MCF 10A (cell line): ENCODE measurements at places on chromosomes 12 and 14. TPM values are rescaled to one million over a fixed set of nuclear protein-coding genes. Genes with fewer than 3 reads are reported as not detected.
A peak's percentile ranks its signal among the peaks of the same experiment; 100 is the strongest.

ARF6 gene
- 111 and 112 TPM in 2 replicates for total RNA-seq

SOAT2 gene
- total RNA-seq: not detected in 2 replicates

NPAS3 gene
- total RNA-seq: 0.35 and 0.79 TPM in 2 replicates

TMEM260 gene
- total RNA-seq: 19.8 and 20.8 TPM in 2 replicates

DCN gene
- 33.1 and 46.5 TPM in 2 replicates for total RNA-seq

BHLHE41 gene
- total RNA-seq: 1.1 and 3.4 TPM in 2 replicates

PGF gene
- 1.3 and 2.1 TPM in 2 replicates for total RNA-seq

DNA sequence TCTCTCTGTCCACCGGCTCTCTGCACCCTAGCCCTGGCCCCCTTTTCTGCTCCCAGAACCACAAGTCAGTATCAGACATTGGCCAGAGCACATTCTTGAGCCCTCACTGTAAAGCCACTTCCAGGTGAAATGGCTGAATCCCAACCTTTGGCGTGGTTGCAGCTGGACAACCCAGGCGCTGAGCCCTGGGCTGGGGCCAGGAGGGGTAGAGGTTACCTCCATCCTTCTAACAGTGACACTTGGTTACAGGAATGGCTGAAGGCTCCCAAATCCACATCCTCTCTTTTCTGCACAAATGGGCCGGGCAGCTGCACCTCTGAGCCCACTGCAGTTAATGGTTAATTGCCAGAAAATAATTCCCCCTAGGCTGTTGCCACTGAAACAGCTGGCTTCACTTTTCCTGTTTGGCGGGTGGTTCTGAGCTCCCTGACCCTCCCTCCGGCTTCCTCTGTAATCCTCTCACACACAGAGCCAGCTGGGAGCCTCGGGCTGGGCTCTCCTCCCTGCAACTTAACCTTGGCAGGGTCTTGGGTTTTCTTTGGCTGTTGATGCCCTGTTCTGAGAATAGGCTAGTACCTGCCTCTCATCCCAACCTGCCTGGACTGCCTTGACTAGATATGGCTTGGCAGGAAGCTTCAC lies 44.1 kb downstream of the TSPAN11 start:
- H3K36me3 ChIP-seq: no peaks in the 10 kb centered on the region
- H3K4me1 ChIP-seq: no peaks in the 10 kb centered on the region
- no peak overlapping the region for H3K4me3 ChIP-seq
- no peak overlapping the region for H3K27ac ChIP-seq
- peak; percentile 13 for DNase-seq

GRCh38 chr14:101773378-101773777 lies 11.9 kb downstream of the PPP2R5C start:
- no peaks in the 10 kb centered on the region for H3K27me3 ChIP-seq
- H3K4me1 ChIP-seq: peaks cover 14% of the 10 kb centered on the region
- peaks cover 4% of the 10 kb centered on the region for H3K36me3 ChIP-seq
- no peak for DNase-seq

DNA sequence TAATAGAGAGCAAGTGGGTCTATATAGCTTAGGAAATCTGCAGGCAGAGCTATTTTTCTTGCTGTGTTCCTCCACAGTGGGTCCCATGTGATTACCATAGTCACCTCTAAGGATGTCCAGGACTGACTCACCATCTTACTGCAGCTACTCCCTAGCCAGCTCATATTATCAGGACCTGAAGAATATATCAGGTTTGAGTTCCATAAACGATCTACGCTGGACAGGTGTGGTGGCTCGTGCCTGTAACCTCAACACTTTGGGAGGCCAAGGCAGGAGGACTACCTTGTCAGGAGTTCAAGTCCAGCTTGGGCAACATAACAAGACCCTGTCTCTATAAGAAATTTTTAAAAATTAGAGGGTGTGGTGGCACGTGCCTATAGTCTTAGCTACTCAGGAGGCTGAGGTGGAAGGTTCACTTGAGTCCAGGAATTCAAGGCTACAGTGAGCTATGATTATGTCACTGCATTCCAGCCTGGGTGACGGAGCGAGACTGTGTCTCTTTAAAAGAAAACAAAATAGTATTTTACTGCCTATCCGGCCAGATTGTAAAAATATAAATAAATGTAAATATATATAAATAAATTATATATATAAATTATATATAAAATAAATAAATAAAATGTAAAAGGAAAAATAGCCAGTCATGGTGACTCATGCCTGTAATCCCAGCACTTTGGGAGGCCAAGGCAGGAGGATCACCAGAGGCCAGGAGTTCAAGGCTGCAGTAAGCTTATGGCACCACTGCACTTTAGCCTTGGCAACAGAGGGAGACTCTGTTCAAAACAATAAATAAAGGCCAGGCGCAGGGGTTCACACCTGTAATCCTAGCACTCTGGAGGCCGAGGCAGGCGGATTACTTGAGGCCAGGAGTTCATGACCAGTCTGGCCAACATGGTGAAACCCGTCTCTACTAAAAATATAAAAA lies 6.9 kb upstream of the SPRYD4 start:
- H3K4me1 ChIP-seq: peaks cover 6% of the 10 kb centered on the region
- H3K36me3 ChIP-seq: peaks cover 6% of the 10 kb centered on the region
- no peak for DNase-seq
- no peak overlapping the region for H3K4me3 ChIP-seq

GRCh38 chr12:119113496-119113986 lies 65.2 kb upstream of the HSPB8 start:
- no peaks in the 10 kb centered on the region for H3K36me3 ChIP-seq
- DNase-seq: no peak
- H3K27me3 ChIP-seq: no peaks in the 10 kb centered on the region
- H3K4me1 ChIP-seq: no peaks in the 10 kb centered on the region
- H3K4me3 ChIP-seq: no peak overlapping the region

GRCh38 chr14:30312214-30312613 lies 246.7 kb upstream of the G2E3 start:
- no peak for DNase-seq
- H3K27me3 ChIP-seq: peaks cover 23% of the 10 kb centered on the region
- H3K36me3 ChIP-seq: no peaks in the 10 kb centered on the region
- H3K4me3 ChIP-seq: no peak overlapping the region

DNA sequence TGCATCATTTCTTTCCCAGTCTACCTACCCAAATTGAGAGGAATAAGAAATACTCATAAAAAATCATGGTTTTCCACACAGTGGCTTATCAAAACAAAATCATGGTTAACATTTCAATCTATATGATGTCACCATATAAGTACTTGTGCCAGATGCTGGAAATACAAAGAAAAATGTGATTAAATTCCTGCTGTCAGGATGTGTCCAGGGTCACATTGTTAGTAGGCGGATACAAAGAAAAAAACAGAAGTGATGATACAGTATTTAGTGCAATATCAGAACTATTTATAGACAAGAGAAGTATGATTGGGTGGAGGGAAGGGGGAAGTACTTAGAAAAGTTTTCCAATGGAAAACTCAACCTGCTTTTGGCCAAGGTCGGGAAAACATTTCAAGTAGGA lies 47.0 kb upstream of the OR6J1 start:
- DNase-seq: no peak
- no peak overlapping the region for H3K27ac ChIP-seq
- no peaks in the 10 kb centered on the region for H3K4me1 ChIP-seq
- H3K4me3 ChIP-seq: no peak overlapping the region

- peaks cover 29% of the 10 kb centered on the region for H3K4me1 ChIP-seq
- peak; percentile 67 for DNase-seq
- peaks cover 9% of the 10 kb centered on the region for H3K36me3 ChIP-seq
- H3K27me3 ChIP-seq: no peaks in the 10 kb centered on the region
- no peak overlapping the region for H3K4me3 ChIP-seq
Observed at GRCh38 chr14:68527329-68527851, 265.5 kb downstream of the ZFP36L1 start.

DNA sequence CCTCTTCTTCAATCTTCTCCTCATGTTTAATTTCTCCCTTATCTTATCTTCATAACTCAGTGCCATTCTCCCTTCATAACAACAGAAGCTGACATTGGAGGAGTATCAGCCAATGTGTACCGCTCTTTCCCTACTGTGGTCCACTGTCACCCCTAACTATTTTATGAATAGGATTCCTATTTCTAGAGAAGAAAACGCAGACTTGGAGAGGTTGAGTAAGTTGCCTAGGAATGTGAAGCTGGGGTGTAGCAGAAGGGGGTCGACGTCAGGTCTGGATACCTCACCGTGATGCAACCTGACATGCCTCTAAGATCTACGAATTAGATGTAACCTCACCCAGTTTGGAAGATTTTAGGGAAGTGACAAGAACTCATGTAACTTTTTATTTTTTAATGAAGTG lies 17.1 kb downstream of the LMO3 start:
- H3K4me3 ChIP-seq: no peak overlapping the region
- DNase-seq: no peak
- no peaks in the 10 kb centered on the region for H3K36me3 ChIP-seq
- peaks cover 8% of the 10 kb centered on the region for H3K4me1 ChIP-seq
- H3K27me3 ChIP-seq: no peaks in the 10 kb centered on the region
- no peak overlapping the region for H3K27ac ChIP-seq

DNA sequence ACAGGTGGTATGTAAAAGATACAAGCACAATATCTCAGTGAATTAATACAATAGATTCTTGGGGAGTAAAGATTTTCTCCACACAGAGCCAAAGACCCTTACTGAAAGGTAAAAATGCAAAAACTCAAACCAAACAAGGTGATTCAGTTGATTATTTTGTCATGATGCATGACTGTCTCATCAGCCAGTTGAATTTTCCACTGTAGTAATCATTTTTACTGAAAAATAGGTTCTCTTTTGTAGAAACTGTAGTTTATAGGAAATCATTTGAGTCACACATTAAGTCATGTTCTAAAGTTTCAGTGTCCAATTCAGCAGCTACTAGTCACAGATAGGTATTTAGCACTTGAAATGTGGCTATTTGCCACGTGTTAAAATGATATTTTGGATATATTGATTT lies 53.6 kb downstream of the PPFIA2 start:
- H3K27me3 ChIP-seq: peaks cover 23% of the 10 kb centered on the region
- H3K27ac ChIP-seq: no peak overlapping the region
- no peaks in the 10 kb centered on the region for H3K4me1 ChIP-seq
- DNase-seq: no peak
- H3K4me3 ChIP-seq: no peak overlapping the region
- no peaks in the 10 kb centered on the region for H3K36me3 ChIP-seq

GRCh38 chr14:91912035-91912434 lies 35.5 kb downstream of the FBLN5 start:
- no peaks in the 10 kb centered on the region for H3K27me3 ChIP-seq
- no peaks in the 10 kb centered on the region for H3K4me1 ChIP-seq
- peak; percentile 45 for DNase-seq
- no peak overlapping the region for H3K4me3 ChIP-seq
- H3K36me3 ChIP-seq: no peaks in the 10 kb centered on the region

DNA sequence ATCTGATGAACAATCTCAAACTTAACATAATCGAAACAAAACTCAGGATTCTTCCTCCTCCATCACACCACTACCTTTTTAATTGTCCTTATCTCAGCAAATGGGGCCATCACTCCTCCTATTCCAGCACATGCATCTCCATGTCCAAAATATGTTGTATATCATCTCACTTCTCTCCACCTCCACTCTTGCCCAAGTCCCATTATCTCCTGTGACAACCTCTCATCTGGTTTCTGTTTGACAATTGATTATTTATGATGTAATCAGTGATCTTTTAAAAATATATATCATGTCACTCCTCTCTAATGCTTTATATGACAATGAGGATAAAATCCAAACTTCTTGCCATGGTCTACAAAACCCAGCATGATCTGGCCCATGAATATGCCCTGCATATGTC lies 200.8 kb upstream of the HMGA2 start:
- no peak overlapping the region for H3K4me3 ChIP-seq
- no peaks in the 10 kb centered on the region for H3K36me3 ChIP-seq

GRCh38 chr12:96635844-96636243 lies 146.5 kb downstream of the CFAP54 start:
- H3K4me1 ChIP-seq: no peaks in the 10 kb centered on the region
- H3K4me3 ChIP-seq: no peak overlapping the region
- no peaks in the 10 kb centered on the region for H3K36me3 ChIP-seq
- H3K27ac ChIP-seq: no peak overlapping the region
- DNase-seq: peak; percentile 12

DNA sequence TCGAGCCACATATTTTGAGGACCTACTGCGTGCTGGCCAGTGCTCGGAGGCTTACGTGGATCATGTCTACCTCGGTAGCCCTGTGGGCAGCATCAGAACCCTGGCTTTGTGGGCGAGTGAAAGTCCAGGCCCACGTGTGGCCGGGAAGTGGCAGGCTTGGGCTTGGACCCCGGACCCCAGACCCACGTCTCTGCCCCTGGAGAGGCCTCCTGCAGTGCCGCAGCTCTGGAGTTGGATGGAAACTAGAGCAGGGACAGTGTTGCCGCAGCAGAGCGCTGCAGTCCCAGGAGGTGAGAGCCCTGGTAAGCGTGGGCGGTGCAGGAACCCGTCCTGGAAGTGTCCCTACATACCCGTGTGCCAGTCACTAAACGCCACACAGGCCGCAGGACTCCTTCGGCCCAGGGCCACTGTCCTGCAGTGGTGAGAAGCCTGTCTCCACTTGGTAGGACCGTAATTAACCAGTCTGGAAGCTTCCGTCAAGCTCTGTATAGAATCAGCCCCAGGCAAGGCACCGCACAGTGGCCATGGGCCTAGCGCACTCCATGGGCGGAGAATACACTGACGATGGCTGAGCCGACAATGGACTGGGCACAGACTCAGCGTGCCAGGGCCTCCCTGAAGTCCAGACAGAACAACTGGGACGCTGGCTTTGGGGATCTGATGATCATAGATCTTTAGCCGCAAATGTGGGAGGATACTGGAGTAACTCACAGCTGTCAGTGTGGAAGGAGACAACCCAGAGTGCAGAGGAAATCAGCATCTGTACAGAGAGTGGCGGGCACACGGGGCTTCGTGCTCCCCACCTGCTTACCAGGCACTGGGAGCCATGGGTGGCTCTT lies 219.5 kb downstream of the KIF26A start:
- no peak for DNase-seq
- no peaks in the 10 kb centered on the region for H3K36me3 ChIP-seq
- no peaks in the 10 kb centered on the region for H3K4me1 ChIP-seq
- H3K4me3 ChIP-seq: no peak overlapping the region
- H3K27ac ChIP-seq: no peak overlapping the region
- H3K27me3 ChIP-seq: peaks cover 25% of the 10 kb centered on the region

GRCh38 chr14:76537906-76538647 lies 162.1 kb downstream of the ESRRB start:
- peaks cover 5% of the 10 kb centered on the region for H3K4me1 ChIP-seq
- H3K27ac ChIP-seq: no peak overlapping the region
- DNase-seq: no peak

- no peaks in the 10 kb centered on the region for H3K36me3 ChIP-seq
- no peak for DNase-seq
- H3K4me1 ChIP-seq: no peaks in the 10 kb centered on the region
- H3K27me3 ChIP-seq: no peaks in the 10 kb centered on the region
- no peak overlapping the region for H3K4me3 ChIP-seq
Observed at GRCh38 chr12:58502841-58503240, 417.5 kb downstream of the LRIG3 start.

- no peaks in the 10 kb centered on the region for H3K36me3 ChIP-seq
- no peaks in the 10 kb centered on the region for H3K4me1 ChIP-seq
- no peak overlapping the region for H3K27ac ChIP-seq
- H3K4me3 ChIP-seq: no peak overlapping the region
Observed at GRCh38 chr14:56002876-56003625, 115.2 kb upstream of the PELI2 start.

- H3K27me3 ChIP-seq: no peaks in the 10 kb centered on the region
- H3K36me3 ChIP-seq: no peaks in the 10 kb centered on the region
- no peak for DNase-seq
- H3K4me3 ChIP-seq: no peak overlapping the region
Observed at GRCh38 chr12:65505386-65506121, 227.1 kb downstream of the MSRB3 start.

- H3K27me3 ChIP-seq: no peaks in the 10 kb centered on the region
- no peak for DNase-seq
- H3K4me1 ChIP-seq: no peaks in the 10 kb centered on the region
- no peak overlapping the region for H3K27ac ChIP-seq
Observed at GRCh38 chr12:68882251-68882964, 50.6 kb downstream of the CPM start.

- H3K27me3 ChIP-seq: no peaks in the 10 kb centered on the region
- H3K4me1 ChIP-seq: peaks cover 8% of the 10 kb centered on the region
- H3K36me3 ChIP-seq: no peaks in the 10 kb centered on the region
- peak overlapping the region; percentile 64 for H3K27ac ChIP-seq
Observed at GRCh38 chr12:66092559-66093269, 37.8 kb downstream of the LLPH start.
